IMR-90 (cell line): ENCODE measurements at places on chromosomes 4 and X. TPM values are rescaled to one million over a fixed set of nuclear protein-coding genes. Genes with fewer than 3 reads are reported as not detected.

GRCh38 chr4:153799694-153800074, 10.8 kb upstream of the SFRP2 start:
- no peak for DNase-seq

The TRIM75 gene
- not detected in 2 replicates for total RNA-seq

The HSFX1 gene
- total RNA-seq, result under 0.01 and 0.18 TPM in 2 replicates

The BCOR gene
- total RNA-seq, result 7.5 and 8.9 TPM in 2 replicates

The FGF5 gene
- total RNA-seq, result 18.6 and 35.8 TPM in 2 replicates

The NR3C2 gene
- total RNA-seq, result 1.9 and 2.3 TPM in 2 replicates

The TMPRSS11B gene
- total RNA-seq, result not detected in 2 replicates

The CRMP1 gene
- total RNA-seq, result 4.1 and 4.4 TPM in 2 replicates

DNA sequence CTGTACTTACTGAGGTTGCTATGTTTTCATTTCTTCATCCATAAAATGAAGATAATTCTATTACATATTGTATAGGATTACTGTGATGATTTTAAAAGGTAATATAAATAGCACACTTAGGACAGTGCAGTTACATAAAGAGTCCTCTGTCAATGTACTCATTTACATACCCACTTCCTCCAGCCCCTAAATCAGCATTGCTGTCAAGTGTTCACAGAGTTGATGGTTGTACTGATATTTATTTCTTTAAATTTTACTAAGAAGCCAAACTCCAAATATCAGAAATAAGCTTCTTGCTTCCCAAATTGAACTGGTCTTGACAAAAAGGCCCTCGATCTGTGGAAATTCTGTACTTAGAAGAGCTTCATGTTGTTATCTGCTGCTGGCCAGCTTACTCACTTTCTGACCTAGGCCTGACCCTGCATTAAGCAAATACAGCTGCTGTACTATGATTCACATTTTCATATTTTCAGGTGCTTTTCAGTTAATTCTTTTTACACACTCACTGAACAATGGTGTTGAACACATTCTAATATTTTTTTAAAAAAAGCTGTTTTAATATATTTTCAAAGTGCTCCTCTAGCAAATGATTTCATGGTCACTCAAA, 259.6 kb downstream of the UNC5C start:
- DNase-seq, result peak; percentile 16
